ENCODE measurements at places on chromosomes 3 and 15.

DNA sequence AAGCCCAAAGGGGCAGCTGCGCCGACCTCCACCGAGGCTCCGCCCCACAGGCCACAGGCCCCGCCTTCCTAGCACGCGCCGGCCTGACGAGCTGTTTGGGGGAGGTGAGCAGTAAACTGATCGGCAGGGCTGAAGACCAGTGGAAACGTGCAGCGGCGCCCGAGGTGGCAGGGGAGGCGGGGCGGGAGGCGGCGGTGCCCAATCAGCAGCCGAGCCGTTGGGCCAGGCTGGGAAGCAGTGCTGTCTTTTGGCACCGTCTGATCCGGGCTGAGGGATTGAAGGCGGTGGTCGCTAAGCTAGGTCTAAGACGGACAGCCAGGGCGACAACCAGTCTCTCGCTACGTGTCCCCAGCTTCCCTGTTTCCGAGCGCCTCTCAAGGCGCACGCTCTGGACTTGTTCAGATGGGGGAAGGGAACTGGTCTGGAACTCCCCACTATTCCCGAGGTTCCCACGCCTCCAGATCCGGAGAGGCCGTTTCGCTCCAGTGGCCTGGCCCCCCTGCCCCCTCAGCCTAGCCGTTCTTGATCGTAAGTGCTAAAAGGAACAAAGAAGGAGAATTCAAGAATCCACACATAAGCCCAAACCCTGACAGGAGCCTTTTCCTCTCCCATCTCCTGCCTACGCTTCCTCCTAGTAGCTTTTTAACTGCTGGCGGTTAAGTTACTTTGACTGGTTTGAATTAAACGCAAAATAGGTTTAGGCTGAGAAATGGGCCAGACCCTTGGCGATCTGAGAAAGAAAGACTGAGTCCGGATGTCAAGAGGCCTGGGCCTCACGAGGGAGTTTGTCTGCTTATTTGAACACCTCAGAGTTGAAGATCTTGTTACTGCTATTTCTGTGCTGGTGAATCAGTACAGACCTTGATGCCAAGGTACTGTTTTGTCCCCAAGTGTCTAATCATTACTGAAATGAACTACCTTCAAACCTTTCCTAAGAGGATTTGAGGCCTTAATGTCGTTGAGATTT lies at the start of gene FMN1:
Gene FMN1, minus strand, starts transcription at position 11 of the 967 bp plus-strand sequence. CDS start 39,800 bp downstream, outside the sequence.
- peak; percentile 80 for DNase-seq

DNA sequence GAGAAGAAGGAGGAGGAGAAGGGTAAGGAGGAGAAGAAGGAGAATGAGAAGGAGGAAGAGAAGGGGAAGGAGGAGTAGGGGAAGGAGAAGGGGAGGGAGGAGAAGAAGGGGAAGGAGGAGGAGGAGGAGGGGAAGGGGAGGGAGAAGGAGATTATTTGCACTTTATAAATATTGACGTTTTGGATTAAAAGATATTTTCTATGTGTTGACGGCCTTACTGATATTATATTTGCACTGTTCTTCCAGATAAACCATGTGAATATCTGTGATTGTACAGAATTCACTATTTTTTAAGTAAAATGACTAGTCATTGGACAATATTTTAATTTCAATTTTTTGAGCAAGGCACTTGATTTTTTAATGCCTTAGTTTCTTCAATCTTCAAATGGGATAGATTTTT lies 310.5 kb upstream of the DNAJC19 start:
- no peak for DNase-seq

DNA sequence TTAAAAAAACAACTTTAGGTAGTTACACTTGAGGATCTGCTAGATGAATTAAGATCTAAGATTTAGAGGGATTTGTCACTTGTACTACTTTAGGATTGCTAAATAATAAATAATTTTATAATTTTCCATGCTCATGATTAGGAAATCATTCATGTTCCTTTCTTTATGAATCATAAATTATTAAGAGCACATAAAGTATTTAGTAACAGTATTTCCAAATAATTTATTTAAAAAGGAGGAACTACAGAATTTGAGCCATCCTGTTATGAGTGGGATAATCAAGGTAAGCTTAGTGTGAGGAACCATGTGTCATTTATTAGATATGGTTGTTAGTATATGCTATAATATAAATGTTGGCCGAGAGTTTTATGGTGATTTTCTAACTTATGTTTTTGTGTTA lies 37.5 kb upstream of the C3orf38 start:
- no peak for DNase-seq

- DNase-seq = no peak
Measured at GRCh38 chr3:12585970-12586369, 29.1 kb downstream of the MKRN2 start.

- no peak for DNase-seq
Measured at GRCh38 chr3:195715134-195715533, 5.6 kb upstream of the MUC20 start.

DNA sequence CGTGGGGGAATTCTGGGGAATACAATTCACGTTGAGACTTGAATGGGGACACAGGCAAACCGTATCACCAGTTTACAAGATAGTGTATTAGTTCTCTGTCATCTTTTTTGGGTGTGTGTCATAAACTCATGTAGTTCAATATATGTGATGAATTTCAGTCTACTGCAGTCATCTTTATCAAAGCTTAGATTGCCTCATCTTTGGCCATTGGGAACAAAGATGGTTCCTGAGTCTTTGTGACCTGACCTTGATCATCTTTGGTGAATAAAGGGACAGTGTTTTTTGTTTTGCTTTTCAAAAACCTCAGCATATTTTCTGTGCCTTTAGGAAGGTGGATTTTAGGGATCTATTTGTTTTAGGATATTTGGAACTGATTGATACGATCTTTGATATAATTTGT lies 23.3 kb downstream of the LRCH3 start:
- DNase-seq = no peak

DNA sequence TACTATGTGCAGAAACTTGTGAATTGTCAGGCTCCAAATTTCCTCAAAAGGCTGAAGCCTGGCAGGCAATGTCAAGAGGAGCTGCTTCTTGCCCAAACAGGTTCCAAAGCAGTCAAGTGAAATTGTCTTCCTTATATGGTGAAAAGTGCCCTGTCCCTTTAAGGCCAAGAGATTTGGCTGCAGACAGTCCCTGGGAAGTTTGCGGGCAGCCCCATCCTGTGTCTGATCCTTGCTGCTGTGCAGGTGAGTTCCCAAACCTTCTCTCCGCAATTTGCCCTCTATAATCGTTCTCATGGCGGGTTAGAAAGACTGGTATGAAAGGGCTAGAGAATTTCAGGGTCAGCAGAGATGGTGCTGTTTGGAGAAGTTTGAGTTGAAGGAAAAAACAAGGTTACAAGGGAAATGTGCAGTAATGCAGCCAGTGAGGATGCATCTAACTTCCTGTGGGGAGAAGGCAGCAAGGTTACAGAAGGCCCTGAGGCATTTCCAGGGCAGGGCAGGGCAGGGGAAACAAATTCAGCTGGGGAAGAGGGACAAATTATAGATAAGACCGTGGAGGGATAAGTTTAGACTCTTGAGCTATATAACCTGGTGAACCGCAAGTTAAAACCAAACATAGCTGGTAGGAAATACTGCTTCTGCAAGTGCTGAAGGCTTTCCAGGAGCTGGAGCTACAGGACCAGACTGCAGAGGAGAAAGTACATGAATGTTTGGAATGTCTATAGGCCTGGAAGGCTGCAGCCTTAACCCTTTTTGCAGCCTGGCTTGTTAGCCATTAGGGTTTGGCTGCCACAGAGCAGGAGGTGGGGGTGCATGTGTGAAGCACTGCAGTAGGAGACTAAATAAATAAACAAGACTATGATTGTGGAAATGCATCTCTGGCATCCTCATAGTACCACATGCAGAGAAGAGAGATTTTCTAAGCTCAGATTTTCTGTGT lies 256.2 kb upstream of the IL12A start:
- no peak for DNase-seq

GRCh38 chr3:57436195-57436761 lies 107.9 kb downstream of the DNAH12 start:
- DNase-seq = no peak

DNA sequence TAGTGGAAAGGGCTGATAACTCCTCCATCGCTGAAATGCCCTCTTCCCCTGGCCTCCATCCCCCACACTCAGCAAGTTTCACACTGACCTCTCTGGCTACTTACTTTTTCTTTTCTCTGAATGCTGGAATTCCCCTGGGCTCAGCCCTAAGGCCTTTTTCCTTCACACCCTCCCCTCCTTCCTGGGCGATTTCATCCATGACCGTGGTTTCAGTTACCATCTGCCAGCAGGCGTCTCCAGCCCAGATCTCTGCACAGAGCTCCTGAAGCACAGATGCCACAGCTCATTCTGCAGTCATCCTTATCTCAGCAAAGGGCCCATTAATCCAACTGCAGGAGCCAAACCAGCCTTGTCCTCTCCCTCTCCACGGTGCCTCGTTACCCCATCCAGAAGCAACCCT lies 114.0 kb downstream of the RFTN1 start:
- no peak for DNase-seq

GRCh38 chr3:14730703-14731382 lies 55.9 kb downstream of the C3orf20 start:
- DNase-seq = no peak

- no peak for DNase-seq
Measured at GRCh38 chr3:107574650-107575049, 51.9 kb downstream of the BBX start.

GRCh38 chr3:117962750-117963149 lies 1071.9 kb downstream of the IGSF11 start:
- DNase-seq = no peak

GRCh38 chr15:39657181-39657580 lies 76.3 kb downstream of the THBS1 start:
- no peak for DNase-seq

- no peak for DNase-seq
Measured at GRCh38 chr3:172624999-172625398, 85.9 kb downstream of the NCEH1 start.

GRCh38 chr3:41338276-41338675 lies 139.0 kb downstream of the CTNNB1 start:
- no peak for DNase-seq

GRCh38 chr3:66470285-66470684 lies 30.5 kb downstream of the LRIG1 start:
- DNase-seq = no peak

GRCh38 chr15:83108266-83109219 lies 1.1 kb downstream of the TM6SF1 start:
- DNase-seq = no peak

DNA sequence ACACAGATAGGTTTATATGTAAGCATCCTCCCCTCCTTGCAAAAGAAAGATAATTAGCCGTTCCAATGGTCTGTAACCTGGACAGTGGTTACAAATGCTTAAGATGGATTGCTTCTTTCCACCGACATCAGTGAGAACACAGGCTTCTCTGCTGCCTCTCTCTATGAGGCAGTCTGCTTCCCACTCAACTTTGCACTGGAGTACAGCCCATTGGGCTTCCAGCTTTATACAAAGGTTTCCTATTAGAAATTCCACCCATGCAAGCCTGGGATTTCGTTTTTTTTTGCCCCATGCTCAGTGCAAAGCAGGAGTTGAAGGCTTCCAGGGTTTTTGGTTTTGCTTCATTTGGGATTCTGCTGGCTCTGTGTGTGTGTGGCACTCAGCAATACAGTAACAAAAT lies 47.3 kb upstream of the C3orf22 start:
- DNase-seq = no peak

DNA sequence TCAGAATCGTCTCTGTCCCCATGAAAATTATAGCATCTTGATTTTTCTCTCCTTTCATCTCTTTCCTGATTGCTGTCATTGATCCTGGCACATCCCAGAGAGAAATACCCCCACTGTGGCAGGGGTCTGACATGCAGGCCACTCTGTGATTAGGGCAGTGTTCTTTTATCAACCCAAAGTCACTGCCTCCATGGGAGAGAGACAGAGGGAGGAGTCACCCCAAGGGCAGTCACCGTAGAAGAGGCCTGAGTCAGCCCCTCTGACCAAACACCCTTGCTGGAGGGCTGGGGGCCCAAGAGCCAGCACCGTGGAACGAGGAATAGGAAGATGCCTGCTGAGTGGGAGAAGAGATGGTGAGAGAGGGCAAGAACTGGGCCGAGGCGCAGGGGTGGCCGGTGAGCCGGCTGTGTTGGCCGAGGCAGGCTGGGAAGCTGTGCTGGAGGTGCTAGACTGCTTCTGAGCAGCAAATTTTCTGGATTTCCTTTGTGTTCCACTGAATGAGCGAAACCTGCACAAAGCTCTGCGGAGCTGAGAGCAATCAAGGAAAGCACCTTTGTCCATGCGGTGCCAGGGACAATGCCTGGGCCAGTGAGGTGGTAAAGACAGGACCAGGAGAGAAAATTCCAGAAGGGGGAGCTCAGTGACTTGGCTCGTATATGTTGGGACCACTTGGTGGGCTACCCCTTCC lies 103.8 kb downstream of the ADCY5 start:
- DNase-seq = no peak

- no peak for DNase-seq
Measured at GRCh38 chr3:184233127-184233843, 3.9 kb downstream of the VWA5B2 start.

DNA sequence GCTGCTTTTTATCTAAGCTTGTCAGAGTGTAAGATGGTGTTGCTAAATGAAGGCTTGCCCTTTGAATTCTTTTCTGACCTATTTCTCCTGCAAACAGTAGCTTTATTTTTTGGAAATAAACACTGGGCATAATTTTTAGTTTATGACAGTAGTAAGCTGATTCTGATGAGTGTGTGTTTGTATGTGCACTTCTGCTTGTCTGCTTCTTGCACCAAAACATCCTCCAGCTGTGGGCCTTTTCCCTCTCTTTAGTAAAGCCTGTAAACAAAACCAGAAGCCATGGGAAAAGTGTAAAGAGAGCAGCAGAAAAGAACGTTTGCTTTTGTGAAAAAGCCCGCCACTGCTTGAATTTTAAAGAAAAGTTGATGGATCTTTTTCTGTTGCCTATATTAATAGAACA lies 136.4 kb upstream of the IL12A start:
- DNase-seq = no peak

- no peak for DNase-seq
Measured at GRCh38 chr3:106403371-106404145, 534.7 kb upstream of the CBLB start.

DNA sequence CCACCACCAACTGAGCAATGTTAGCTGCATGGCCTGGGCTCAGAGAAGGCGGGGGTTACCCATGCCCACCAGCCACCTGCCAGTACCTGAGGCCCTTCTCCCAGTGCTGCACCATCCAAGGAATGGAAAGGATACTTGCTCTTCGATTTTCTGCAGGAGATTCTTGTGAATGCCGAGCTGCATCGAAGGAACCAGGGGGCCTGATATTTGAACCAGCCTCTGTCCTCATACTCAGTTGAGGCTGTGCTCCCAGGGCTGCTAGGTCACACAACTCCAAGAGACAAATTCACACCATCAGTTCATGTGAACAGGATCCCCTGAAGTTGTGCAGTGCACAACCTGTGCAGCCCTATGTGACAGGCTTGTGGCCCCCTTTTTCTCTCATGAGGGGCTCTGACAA lies 18.0 kb downstream of the PLA2G4F start:
- DNase-seq = no peak

All from activated T-helper 1 cell treated with anti-CD3 and anti-CD28 coated beads, Interleukin-2, amount 50 U/mL, for 16 hours (primary cell).